Trophoblast cell (in vitro differentiated cells and primary cell): ENCODE measurements at places on chromosomes 5 and 9.

GRCh38 chr9:124511891-124512805, 4.9 kb upstream of the NR5A1 start:
- DNase-seq: no peak

- DNase-seq: no peak
Observed at GRCh38 chr5:114561415-114561814, 199.5 kb downstream of the KCNN2 start.

GRCh38 chr9:135098400-135099105, 11.1 kb downstream of the OLFM1 start:
- DNase-seq: peak; percentile 50

- no peak for DNase-seq
Observed at GRCh38 chr5:175849153-175849552, 22.2 kb upstream of the CPLX2 start.

- peak; percentile 21 for DNase-seq
Observed at GRCh38 chr5:177303925-177304391, 359 bp downstream of the PRELID1 start.
